IPS DF 6.9 (cell line): ENCODE measurements at places on chromosomes 2 and 18.

DNA sequence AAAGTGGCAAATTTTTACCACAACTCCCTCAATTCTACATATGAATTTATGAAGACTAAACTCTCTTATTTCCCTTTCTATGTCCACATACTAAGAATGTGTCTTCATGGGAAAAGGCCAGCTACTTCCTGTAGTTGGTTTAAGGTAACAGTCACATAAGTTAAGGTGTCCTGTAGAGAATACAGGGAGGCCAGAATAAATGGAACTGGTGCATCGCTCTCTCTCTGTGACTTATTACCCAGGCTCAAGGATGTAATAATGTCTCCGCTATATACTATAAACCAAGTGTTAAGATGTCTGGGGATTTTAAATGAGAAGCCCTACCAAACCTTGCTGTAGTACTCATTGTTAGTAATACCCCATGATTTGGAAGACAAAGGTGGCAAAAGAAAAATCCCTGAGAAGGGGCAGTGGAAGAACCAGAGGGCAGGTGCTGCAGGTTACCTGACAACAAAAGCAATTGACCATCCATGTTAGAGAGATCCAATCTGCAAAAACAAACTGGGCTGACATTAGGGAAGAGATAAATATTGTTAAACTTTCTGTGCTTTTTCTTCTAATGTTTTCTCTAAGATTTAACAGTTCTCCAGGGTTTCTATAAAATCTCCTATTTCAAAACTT lies 372.8 kb downstream of the TMX3 start:
- no peak for DNase-seq

GRCh38 chr2:130377491-130377890 lies 21.6 kb downstream of the PTPN18 start:
- no peak for DNase-seq

DNA sequence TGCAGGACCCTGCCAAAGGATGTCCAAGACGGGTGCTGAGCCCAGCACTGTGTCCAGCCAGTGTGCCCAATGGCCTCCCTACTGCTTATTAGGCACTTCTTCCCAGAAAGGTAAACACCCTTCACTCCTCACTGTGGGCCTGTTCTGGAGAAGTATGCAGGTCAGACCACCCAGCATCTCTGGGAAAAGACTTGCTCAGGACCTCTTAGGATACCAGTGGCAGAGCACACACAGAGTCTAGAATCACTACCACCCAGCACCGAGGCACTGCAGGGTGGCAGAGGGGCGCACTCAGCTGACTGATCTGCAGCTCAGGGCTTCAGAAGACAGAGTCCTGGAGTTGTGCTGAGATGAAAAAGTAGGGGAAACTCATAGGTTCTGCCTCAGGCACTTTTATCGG lies 25.8 kb downstream of the XDH start:
- DNase-seq, result no peak

DNA sequence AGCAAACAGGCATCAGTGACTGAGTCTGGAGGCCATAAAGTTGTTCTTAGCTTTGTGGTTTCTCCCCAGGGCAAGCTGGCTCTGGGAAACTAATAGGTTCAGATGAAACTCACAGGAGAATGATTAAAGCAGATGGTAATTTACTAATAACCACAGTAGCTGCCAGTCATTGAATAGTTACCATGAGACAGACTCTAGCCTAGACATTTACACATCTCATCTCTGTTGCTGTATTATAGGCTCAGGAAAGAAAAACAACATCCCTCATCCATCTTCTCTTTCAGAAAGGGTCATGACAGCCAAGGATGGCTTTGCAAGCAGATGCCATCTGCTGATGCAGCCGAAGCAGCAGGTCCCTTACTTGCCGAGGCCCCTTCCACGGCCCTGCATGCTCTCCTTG lies 314.0 kb upstream of the ID2 start:
- DNase-seq, result no peak

DNA sequence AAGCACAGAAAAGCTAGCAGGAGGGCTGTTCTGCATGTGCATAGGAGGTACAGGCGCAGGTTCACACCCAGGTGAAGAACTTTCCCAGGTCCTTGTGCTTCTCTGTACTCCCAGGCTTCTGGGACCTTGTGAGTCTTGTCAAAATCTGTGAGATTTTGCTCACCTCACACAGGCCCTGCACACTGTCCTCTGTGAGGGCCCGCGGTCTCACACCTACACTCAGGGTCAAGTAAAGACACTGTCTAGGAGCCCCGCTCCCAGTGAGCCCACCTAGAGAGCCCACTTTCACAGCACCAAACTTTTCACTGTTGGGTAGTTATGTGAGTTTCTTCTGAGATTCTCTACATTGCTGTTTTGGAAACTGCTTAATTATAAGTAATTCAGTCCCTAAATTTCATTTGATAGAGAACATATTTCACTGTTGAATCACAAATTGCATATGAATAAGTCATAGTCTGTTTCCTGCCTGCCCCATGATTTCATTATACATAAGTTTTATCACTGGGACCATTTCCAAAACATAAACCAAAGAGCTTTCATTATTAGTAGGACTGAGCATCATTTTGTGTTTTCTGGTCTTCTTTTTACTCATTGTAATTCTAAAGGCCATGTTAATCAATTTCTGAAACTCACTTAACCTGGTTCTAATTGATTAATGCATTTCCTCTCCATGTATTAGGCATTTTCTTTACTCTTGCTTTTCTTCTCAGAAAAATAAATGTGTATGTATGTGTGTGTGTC lies 234.2 kb upstream of the SPOPL start:
- DNase-seq, result no peak

DNA sequence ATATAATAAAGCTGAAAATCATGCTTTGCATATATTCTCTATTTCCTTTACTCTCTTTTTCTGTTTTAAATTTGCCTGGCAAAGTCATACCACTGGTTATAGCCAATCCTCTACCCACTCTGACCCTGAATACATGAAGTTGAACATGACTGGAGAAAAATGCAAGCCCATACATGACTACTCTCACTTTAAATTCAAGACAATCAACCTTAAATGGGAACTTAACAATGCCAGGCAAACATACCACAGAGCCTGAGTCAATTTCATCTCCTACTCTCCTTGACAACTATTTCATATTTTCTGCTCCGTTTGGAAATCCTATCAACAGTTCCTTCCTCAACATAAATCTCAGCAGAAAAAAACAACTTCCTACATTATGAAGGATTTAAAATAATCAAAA lies 22.6 kb downstream of the RAD51AP2 start:
- no peak for DNase-seq

DNA sequence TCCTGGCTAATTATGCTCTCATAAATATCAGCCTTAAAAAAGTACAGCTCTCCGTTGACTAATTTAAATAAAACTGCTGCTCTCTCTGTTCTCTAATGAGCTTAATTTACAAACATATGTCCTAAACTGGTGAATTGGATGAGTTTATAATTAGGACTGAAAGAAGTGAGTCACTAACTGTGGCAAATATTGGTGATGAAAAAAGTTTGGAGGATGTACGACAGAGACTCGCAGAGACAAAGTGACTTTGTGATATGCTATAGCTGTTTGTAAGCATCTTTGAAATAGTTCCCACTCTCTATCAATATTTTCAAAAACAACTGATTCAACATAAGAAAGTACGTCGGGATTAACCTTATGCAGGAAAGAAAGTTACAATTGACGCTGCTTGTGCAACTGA lies 138.9 kb upstream of the TMEFF2 start:
- DNase-seq, result no peak

DNA sequence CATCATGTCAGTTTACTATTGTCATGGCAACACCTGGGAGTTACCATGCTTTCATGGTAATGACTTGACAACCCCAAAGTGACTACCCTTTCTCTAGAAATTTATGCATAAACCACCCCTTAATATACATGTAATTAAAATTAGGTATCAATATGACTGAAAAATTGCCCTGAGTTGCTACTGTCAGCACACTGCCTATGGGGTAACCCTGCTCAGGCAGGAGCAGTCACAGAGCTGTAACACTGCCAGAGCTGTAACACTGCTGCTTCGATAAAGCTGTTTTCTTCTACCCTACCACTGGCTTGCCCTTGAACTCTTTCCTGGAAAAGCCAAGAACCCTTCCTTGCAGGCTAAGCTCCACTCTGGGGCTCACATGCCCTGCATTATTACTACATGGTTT lies 95.5 kb upstream of the SYT4 start:
- no peak for DNase-seq

GRCh38 chr2:230423851-230424458 lies 8.0 kb downstream of the SP100 start:
- DNase-seq, result no peak

- no peak for DNase-seq
Measured at GRCh38 chr18:80253236-80253635, 5.9 kb upstream of the PARD6G start.
